ENCODE measurements at places on chromosomes 7 and 10. TPM values are rescaled to one million over a fixed set of nuclear protein-coding genes. Genes with fewer than 3 reads are reported as not detected.

OPALIN gene
- under 0.01 TPM for total RNA-seq

GNA12 gene
- 48.2 TPM for total RNA-seq

FAM25G gene
- not detected for total RNA-seq

ANKRD61 gene
- under 0.01 TPM for total RNA-seq

HTR5A gene
- total RNA-seq: under 0.01 TPM

GPR26 gene
- total RNA-seq: under 0.01 TPM

SVOPL gene
- 3.8 TPM for total RNA-seq

WEE2 gene
- total RNA-seq: not detected

AGBL3 gene
- total RNA-seq: 0.81 TPM

PNLIPRP3 gene
- not detected for total RNA-seq

HABP2 gene
- total RNA-seq: 0.27 TPM

CCZ1 gene
- 18.3 TPM for total RNA-seq

RBM20 gene
- total RNA-seq: under 0.01 TPM

SPDYE16 gene
- under 0.01 TPM for total RNA-seq

LEP gene
- under 0.01 TPM for total RNA-seq

WNT2 gene
- not detected for total RNA-seq

RHOBTB1 gene
- 11.6 TPM for total RNA-seq

PRSS2 gene
- 22.9 TPM for total RNA-seq

MICALL2 gene
- 8.1 TPM for total RNA-seq

LIPF gene
- not detected for total RNA-seq

WDR86 gene
- total RNA-seq: 1.1 TPM

TEX36 gene
- total RNA-seq: not detected

LIPK gene
- total RNA-seq: not detected

NODAL gene
- not detected for total RNA-seq

CDHR3 gene
- total RNA-seq: not detected

ANXA8L1 gene
- not detected for total RNA-seq

Measured in hematopoietic multipotent progenitor cell (in vitro differentiated cells).